Stimulated activated CD4-positive, alpha-beta T cell treated with anti-CD3 and anti-CD28 coated beads, Interleukin-4, amount 100 ng/mL, for 4 hours (primary cell): ENCODE measurements at places on chromosomes 13 and 19.

DNA sequence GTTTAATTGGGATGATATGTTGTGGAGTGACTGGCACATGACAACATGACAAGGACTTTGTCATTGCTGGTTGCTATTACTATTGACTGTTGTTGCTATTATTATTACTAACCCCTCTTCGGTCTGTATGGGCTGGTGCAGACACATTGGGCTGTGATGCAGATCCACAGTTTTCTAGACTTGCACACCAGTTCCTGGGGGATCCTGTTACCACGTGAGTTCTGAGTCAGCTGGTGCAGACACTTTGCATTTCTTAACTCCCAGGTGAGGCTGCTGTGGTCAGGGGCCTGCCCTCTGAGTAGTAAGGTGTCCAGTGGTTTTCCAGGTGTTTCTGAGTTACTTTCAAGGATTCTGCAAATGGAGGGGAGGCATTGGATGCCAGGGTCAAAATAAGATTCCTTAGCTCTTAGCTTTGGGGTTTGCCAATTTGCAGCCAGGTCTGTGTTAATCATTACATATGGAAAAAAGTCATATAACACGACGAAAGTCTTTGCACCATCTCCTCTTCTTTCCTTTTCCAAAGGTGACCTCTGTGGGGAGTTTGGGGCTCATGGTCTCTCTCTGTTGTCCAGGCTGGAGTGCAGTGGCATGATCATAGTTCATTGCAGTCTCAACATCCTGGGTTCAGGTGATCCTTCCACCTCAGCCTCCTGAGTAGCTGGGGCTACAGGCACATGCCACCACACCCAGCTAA, 19.3 kb downstream of the BICRA start:
- no peak for DNase-seq

DNA sequence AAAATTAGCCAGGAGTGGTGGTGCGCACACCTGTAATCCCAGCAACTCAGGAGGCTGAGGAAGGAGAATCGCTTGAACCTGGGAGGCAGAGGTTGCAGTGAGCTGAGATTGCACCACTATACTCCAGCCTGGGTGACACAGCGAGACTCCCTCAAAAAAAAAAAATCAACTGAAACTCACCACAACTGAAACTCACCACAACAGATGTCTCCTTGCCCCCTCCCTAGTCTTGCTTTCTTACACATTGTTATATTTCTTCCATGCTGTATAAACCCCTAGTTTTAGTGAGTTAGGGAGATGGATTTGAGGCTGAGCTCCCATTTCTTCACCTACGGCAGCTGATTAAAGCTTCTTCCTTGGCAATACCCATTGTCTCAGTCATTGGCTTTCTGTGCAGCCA, 3.3 kb downstream of the ZIM3 start:
- no peak for DNase-seq

- DNase-seq: no peak
Measured at GRCh38 chr13:113746143-113746525, 12.9 kb upstream of the TMEM255B start.

DNA sequence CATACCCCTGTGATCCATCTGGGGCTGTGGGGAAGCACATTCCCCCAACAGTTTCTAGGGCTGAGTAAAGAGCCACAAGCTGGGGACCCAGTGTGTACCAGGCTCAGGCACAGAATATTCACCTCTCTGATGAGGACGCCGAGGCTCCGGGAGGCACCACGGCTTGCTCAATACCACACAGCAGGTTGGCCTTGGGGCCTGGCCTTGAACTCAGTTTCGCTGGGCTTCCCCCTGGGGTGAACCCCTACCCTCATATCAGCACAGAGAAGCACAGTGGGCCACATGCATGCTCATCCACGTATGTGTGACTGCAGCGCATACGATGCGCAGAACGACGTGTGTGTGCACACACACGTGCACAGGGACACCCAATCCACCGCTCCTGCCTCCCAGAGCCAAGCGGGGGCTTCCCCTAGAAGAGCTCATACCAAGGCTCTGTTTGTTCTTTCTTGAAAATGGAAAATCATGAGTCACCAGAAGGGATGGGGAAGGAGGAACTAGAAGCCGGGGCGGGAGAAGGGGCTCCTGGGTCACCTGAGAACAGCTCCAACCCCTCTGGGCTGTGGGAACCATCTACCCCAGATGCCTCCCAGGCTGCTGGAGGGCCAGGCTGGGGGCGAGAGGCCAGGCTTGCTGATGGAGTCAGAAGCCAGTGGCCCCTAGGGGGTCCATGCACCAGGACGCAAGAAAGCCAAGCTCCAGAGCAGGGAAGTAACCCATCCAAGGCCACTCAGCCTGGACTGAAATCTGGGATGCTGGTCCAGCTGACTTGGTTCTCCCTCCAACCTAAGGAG, 4.9 kb upstream of the PDE4C start:
- DNase-seq: no peak

DNA sequence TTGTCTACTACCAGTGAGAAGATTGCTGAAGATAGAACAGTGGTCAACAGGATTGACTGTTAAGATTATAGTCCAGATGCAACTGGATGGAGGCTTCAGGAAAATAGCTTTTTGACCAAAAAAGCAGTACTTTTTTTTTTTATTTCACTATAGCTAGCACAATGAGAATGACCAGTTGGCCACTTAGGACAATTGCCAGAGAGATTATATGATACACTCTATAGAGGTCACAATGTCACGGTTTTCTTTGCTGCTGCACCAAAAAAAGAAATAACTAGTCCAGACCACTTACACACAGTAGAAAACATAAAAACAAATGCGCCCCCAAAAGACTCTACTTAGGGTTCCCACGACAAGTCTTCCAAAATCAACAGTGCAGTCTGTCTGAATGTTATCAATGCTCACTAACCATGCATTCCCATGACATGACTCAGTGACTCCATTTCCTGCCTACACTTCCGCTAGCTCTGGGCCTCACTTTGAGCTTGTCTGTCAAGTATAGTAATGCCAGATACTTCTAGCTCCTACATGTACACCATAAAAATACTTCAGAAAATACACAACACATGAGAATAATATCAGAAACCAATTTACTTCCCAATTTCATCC, 209.1 kb upstream of the STARD13 start:
- no peak for DNase-seq

GRCh38 chr19:17933414-17934129, 757 bp downstream of the CCDC124 start:
- DNase-seq: no peak

DNA sequence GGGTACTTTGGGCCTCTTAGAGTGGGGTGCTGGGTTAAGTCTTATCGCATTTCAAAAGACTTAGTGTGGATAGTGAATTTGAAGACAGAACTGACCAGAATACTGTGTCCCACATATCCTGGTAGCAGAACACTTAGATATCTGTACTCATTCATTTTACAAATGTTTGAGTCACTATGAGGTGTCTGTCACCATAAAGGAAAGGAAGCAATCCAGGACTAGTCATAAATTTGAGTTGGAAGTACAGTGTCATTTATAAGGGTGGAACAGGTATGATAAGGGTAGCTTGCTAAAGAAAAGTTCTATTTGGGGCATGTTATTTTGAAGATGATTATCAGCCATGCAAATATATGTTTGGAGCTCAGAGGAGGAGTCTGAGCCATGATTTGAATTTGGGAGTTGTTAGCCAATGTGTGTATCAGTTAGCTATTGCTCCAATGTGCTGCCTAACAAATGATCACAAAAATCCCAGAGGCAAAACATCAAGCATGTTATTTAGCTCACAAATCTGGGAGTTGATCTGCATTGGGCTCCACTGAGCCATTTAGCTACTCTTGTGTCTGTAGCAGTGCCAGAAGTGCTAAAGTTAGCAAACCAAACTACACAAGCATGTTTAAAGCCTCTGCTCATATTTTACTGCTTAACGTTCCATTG, 20.3 kb downstream of the ZNF699 start:
- DNase-seq: no peak
